ENCODE measurements at places on chromosomes 7 and 10.

DNA sequence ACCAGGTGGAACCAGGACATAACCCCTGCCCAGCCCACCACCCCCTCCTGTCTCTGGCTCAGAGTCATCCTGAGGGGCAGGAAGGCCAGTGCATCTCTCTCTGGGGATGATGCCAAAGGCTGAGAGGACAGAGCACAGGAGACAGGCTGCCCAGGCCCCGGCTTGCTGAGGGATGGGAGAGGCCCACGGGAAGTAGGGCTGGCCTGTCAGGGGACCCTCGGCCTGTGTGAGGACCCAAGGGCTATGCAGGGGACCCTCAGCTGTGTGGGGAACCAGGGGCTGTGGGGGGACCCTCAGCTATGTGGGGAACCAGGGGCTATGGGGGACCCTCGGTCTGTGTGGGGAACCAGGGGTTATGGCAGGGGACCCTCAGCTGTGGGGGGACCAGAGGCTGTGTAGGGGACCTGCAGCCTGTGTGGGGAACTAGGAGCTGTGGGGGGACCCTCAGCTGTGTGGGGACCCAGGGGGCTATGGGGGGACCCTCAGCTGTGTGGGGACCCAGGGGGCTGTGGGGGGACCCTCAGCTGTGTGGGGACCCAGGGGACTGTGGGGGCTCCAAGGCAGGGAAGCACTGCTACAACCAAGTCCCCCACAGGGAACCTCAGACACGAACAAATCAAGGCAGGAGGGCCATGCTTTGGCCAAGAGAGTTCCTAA lies 27.7 kb downstream of the EBF3 start:
- DNase-seq: no peak

DNA sequence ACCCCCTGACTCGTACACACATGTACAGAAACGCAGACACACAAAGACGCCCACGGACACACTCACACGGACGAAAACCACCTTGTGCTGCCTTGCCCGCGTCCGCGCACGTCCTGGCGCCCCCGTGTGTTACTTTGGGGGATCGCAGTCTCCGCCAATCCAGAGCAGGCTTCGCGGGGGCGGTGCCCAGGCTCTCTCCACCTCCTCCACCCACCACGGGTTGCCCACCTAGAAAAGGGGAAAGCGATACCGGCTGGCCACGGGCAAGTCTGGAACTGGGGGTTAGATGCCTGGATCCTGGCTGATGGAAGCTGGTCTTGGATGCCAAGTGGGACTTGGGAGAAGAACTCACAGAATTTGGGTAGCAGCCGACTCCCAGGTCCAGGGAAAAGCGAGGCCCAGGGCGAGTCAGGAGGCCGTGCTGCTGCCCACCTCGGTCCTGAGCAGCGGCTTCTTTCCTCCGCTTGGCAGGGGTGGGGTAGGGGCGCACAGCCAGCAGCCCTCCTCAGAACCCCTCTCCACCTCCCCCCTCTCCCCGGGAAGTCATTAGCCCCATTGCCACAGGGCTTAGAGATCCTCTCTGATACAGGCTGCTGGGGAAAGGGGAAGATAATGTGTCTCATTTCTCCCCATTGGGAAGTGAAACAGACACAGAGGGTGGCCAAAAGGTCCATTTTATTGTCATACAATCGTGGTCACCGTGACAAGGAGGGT lies 4.6 kb upstream of the VGF start:
- DNase-seq: no peak

GRCh38 chr10:111275091-111275490 lies 198.3 kb downstream of the ADRA2A start:
- DNase-seq: no peak

- no peak for DNase-seq
Measured at GRCh38 chr7:55135462-55135861, 116.6 kb downstream of the EGFR start.

All from epithelial cell of prostate (primary cell).